ENCODE measurements at places on chromosomes 3 and 15. TPM values are rescaled to one million over a fixed set of nuclear protein-coding genes. Genes with fewer than 3 reads are reported as not detected.

GRCh38 chr15:71449363-71449762 is 334.1 kb downstream of the THSD4 start:
- no peak for DNase-seq

DNA sequence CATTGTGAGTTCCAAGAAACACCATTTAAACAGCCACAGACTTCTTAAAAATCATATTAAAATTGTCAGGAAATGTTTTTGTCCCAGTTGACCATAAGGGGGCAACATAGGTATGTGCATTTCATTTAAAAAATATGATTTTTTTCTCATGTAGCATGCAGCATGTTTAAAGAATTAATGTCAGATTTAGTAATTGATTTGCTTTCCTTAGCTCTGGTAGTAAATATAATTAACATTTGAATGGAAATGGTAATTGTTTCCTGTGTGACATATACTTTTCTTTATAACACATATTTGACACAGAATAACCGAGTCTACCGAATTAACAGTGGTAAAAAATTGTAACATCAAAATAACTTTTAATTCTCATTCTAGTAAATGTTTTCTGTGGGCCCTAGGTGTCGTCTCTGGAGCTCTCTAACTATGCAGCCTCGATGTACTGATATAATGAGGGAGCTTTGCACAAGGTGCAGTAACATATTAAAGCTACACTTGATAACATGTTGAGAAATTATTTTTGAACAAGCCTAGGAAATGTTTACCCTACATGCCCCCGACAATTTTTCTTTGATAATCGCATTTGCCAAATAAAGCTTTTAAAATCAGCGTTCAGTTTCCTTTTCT is 34.9 kb downstream of the NXPE3 start:
- DNase-seq, result no peak

DNA sequence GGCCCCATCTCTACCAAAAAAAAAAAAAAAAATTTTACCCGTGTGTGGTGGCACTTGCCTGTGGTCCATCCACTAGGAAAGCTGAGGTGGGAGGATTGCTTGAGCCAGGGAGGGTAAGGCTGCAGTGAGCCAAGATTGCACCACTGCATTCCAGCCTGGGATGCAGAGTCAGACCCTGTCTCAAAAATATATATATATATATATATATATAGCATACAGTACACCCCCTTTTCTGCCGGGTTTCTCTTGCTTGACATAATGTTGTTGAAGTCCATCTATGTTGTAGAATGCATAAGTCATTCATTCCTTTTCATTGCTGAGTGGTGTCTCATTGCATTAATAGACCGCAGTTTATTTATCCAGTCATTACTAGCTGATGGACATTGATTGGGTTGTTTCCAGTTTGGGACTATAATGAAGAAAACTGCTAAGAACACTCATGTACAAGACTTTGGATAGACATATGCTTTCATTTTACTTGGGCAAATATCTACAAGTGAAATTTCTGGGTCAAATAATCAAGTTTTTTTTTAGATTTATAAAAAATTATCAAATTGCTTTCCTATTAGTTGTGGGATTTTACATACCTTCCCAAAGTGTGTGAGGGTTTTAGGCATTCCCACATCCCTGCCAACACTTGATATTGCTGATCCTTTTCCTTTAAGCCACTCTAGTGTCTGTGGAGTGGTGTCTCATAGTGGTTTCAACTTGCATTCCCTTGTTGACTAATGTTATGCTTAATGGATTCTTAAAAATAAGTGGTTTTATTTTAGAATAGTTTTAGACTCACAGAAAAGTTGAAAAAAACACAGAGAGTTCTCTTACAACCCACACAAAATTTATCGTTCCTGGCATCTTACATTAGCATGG is 2.1 kb upstream of the PRR20G start:
- DNase-seq, result peak; percentile 15

- no peak for DNase-seq
These were observed 96.4 kb upstream of the P3H2 start for GRCh38 chr3:190217081-190217480.

- DNase-seq, result no peak
These were observed 5.6 kb downstream of the FES start for GRCh38 chr15:90889736-90890456.

- no peak for DNase-seq
These were observed 114.8 kb downstream of the IL12A start for GRCh38 chr3:160103397-160103796.

DNA sequence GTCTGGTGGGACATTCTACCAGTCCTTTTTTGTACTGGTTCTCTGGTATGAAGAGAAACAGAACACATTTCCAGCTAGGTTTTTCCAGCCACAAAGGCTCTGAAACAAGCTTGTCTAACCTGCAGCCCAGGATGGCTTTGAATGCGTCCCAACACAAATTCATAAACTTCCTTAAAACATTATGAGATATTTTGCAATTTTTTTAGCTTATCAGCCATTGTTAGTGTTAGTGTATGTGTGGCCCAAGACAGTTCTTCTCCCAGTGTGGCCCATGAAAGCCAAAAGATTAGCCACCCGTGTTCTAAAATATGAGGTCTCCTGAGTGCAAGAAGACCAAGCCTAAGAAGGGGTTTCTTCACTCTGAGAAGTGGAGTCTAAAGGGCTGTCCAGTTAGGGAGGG is 18.4 kb upstream of the TIMP4 start:
- no peak for DNase-seq

DNA sequence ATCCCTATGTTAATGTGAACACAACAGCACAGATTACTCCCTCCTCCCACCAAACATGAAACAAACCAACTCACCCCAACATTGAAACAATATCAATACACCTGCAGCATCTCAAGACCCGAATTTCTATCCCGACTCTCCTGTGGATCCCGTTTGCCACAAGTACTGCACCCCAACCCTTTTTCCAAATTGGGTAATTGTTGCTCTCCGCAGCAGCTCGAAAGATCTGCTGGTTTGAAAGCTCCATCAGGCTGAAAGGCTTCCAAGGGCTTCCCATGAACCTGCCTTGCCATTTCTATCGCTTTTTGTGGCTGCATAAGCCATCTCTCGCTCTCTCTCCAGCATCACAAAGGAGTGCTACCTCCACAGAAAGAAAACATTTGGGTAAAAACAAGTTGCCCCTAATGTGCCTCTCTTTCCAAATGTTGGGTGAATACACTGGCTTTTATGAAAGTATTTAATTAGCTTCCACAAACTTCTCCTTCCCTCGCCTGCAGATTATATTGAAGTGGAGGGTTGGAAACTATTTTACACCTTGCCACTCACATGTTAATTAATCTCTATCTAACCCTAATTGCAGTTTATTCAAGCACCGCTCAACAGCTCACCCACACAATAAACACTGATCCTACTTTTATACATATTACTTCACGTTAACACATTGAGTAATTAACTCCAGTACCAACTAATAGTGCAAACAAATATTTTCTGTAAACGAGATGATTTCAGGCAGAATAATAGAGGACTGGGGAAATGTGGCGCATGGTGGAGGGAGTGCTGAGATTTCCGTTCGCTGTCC is 2.5 kb upstream of the FEZF2 start:
- no peak for DNase-seq

DNA sequence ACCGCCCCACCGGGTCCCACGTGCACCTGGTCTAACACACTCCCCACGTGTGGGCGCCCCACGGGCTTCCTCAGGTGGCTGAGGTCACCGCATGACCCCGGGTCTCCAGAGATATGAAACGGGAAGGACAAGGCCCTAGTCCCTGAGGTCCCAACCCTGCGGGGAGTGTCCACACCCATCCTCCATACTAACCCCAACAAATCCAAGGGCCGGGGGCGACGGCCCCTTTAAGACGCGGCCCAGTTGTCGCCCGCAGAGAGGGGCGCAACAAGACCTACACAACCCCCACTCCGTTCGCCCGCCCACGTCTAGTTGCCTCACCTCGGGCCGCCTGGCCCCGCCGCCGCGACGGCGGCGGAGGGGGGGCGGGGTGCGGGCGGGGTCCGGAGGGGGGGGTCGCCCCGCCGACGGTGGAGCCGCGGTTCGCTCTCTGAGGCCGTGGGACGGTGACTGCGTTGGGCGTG is 396 bp downstream of the INO80 start:
- DNase-seq, result peak; percentile 69

- DNase-seq, result no peak
These were observed 5.0 kb downstream of the RARB start for GRCh38 chr3:25433106-25433505.

DNA sequence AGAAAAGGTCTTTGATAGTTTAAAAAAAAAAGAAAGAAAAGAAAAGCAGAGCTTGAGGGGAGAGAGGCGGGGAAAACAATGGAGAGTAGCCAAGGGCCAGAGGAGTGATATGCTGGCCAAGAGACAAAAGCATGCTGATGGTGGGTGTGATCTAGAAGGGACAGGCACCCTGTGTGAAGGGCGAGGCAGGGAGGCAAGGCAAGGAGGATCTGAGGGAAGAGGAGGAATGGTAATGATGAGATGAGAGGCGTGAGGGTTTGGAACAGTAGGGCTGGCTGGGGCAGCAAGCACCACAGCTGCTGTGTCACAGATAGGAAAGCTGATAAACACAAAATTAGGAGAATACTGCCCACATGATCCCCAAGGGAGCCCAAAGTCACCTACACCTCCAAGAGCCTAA is 65.5 kb downstream of the LARS2 start:
- no peak for DNase-seq

DNA sequence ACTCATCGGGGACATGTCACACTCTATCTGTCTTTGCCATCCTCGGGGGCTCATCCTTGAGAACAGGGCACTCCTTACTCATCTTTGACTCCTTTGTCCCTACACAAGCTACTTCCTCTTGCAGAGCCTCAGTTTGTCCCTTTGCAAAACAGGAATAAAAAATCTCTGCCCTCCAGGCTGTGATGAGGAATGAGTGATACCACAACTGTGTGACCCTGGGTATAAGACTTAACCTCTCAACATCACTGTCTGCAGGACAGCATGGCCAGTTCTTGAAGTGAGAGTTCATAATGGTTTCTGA is 48.5 kb downstream of the IQSEC1 start:
- no peak for DNase-seq

GRCh38 chr15:99101501-99101900 is 3.4 kb upstream of the SYNM start:
- DNase-seq, result no peak

GRCh38 chr15:58487041-58487723 is 55.4 kb downstream of the LIPC start:
- no peak for DNase-seq

DNA sequence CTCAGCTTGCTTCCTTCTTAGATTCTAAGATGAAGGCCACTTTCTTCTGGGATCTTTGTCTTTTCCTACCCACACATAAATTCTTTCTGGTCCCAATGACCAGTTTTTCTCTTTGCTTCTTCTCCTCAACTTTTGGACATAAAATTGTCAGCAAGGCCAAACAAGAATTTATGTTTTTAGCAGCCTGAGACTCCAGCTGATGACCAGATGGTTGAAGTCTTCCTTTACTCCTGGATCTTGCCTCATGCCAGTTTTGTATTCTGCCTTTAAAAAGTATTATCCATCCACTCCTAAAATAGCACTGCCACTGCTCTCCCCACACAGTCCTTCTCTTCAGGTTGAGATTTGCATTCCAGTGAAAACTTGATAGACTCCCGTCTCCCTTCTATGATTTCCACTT is 236.0 kb downstream of the VPS13C start:
- no peak for DNase-seq

GRCh38 chr3:17980863-17981262 is 238.4 kb upstream of the TBC1D5 start:
- DNase-seq, result no peak

DNA sequence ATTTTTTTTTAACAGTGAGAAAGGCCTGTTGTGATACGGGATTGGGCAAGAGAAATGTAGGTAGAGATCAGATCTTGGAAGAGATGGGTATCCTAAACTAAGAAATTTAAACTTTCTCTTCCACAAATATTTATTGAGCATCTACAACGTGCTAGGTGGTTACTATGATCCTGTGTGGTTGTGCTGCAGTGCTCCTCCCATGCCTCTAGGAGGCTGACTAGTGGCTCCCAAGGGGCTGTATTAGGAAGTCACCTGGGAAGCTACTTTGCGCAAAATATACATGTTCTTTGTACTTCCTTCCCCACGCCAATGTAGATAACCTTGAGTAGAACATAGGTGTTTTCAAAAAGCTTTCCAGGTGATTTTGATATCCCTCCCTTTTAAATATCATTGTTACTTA is 27.2 kb downstream of the USP3 start:
- no peak for DNase-seq

DNA sequence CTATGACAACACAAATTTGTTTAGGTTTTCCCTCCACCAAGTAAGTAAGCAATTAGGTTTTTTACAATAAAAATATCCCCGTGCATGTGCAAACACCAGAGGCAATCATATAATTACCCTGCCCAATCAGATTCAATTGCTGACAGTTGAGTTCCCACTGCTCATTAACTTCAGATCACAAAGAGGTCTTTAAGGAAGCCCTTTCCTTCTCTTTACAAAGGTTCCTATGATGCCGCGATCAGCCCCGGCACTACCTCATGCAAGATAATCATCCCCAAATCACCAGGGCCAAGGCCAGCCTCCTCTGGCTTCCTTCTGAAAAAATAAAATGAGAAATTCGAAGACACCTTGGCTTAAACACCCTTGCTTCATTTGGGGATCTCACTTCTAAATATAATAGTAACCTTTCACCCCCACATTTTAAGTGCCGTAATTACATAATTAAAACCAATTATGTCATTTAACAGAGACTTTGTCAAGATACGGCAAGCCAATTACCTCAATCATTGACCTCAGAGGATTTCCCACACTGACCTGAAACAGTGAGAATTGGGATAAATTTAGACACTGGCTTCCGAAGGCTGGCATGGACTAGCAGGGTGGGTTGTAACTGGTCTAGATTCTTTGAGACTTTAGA is 121.3 kb upstream of the WNT5A start:
- DNase-seq, result no peak

DNA sequence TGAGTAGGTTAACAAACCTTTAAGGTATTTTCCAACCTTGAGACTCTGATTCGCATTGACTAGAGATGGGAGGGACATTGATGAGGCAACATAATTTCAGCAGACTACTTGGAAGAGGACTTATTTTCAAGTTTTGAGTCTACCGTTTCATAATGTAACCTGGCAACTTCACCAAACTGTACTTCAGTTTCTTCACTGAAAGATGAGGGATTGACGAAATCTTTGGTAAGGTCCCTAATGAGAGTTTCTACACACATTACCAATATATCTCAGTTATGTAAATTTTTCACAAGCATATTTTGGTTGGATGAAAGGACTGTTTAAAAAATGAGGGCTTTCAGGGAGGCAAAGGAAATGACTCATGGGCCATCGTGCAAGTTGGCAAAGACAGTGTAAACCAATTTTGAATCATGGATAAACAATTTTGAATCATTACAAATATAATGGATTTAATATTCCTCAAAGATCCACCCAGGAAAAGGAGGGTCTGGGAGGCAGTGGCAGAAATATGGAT is 28.7 kb upstream of the SEMA6D start:
- DNase-seq, result no peak

GRCh38 chr3:179898024-179898423 is 138.7 kb downstream of the PEX5L start:
- DNase-seq, result peak; percentile 41

Gene SPTBN5
- total RNA-seq, result 0.38 TPM

Gene THOC7
- total RNA-seq, result 35.2 TPM

Gene TMEM158
- total RNA-seq, result 0.26 TPM

Gene PLAAT1
- 25.2 TPM for total RNA-seq

Gene PLSCR5
- not detected for total RNA-seq

Gene LRRC31
- not detected for total RNA-seq

Gene NR2E3
- total RNA-seq, result 8.8 TPM
